ENCODE measurements at places on chromosomes 6 and 20.
A peak's percentile ranks its signal among the peaks of the same experiment; 100 is the strongest.

DNA sequence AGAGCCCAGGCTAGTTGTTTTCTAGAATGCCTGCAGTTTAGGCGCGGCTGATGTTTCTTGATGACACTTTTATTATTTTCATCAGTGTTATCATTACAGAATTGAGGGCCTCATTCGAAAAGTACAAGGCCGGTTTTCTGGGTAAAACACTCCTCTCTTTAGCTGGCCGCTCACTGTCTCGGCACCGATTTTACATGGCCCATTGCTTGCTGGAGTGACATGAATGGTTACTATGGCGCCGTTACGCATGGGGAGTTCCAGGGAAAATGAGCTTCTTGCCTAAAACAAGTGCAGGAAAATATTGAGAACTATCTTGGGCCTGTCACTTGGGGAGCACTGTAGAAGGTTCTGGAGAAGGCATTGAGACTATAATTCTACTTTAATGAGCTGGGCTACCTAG, 317.8 kb downstream of the CDH4 start:
- no peak for DNase-seq

GRCh38 chr6:2850538-2851113, 9.0 kb upstream of the SERPINB1 start:
- no peak for DNase-seq

GRCh38 chr20:61919239-61919638, 146.4 kb downstream of the TAF4 start:
- DNase-seq = no peak

GRCh38 chr20:3811467-3812258, 8.7 kb upstream of the AP5S1 start:
- peak; percentile 92 for DNase-seq

- DNase-seq = no peak
These were observed 16.7 kb downstream of the COL11A2 start for GRCh38 chr6:33175436-33176069.

GRCh38 chr6:114941078-114941477, 598.3 kb upstream of the HS3ST5 start:
- DNase-seq = no peak

DNA sequence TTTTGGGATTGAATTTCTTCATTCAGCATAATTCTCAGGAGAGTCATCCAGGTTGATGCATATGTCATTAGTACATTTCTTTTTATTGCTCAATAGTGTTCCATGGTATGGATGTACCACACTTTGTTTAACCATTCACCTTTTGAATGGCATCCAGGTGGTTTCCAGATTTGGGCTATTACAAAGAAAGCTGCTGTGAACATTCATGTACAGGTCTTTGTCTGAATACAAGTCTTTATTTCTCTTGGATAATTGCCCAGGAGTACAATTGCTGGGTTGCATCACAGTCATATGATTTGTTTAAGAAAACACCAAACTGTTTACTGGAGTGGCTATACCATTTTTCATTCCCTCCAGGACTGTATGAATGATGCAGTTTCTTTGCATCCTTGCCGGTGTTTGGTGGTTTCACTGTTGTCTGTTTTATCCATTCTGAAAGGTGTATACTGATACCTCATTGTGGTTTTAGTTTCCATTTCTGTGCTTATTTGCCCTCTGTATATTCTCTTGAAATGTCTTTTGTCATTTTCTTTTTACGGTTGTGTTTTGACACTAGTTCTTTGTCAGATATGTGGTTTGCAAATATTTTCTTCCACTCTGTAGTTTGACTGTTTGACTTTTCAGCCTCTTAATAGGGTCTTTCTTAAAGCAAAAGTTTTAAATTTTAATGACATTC, 8.8 kb downstream of the CDKAL1 start:
- peak; percentile 77 for DNase-seq

- DNase-seq = no peak
These were observed 73.1 kb downstream of the PTCHD4 start for GRCh38 chr6:48037946-48038345.

DNA sequence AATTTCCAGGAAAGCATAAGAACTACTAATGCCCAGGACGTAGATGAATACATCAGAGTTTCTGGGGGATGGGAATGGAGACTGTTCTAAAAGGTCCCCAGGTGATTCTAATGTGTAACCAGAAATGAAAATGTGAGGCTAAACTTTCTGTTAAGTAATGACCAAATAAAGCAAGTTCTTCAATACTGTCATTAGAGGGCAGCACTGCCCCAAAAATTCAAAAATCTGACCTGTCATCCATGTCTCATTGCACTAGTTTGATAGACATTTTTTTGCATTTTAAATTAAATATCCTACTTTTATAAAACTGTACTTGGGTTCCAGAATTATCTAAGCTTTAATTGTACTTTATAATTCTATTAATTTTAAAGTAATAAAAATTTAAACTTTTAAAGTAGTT, 94.9 kb downstream of the RFX6 start:
- peak; percentile 30 for DNase-seq

- DNase-seq = no peak
These were observed 49.0 kb downstream of the CD40 start for GRCh38 chr20:46167080-46167479.

GRCh38 chr20:18416486-18416885, 50.3 kb downstream of the DZANK1 start:
- no peak for DNase-seq

DNA sequence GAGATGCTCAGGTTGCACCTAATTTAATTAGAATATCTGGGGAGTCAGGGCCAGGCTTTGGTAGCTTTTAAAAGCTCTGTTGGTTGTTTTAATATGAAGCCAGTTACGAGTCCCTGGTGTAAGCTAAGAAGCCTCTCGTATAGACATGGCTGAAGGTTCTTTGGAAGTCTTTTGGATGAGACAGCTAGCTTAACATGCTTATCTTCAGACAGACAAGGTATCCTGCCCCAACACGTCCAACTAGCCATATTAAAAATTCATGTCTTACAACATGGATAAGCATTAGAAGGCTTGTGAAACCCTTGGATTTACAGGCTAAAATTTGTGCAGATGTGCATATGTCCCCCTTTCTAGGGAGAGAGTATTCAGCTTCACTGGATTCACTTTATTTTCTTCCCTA, 105.7 kb upstream of the KCNK16 start:
- DNase-seq = no peak

GRCh38 chr6:109008537-109009235, 86.0 kb downstream of the SESN1 start:
- peak; percentile 18 for DNase-seq

GRCh38 chr20:44081476-44081875, 105.5 kb downstream of the JPH2 start:
- no peak for DNase-seq

GRCh38 chr6:12344961-12345693, 55.0 kb downstream of the EDN1 start:
- no peak for DNase-seq

DNA sequence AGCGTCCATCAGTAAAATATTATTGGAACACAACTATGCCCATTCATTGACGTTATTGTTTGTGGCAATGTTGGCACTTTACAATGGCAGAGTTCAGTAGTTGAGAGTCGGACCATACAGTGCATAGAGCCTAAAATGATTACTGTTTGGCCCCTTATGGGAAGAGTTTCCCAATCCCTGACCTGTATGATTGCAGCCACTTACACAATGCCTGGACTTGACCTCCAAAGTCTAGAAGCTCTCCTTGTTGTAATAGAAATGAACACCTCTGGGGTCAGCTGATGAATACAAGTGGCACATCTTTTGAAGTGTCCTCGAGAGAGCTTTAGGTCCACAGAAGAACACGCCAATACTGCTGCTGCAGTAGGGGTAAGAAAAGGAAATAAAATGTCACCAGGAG, 59.0 kb downstream of the NOX3 start:
- no peak for DNase-seq

DNA sequence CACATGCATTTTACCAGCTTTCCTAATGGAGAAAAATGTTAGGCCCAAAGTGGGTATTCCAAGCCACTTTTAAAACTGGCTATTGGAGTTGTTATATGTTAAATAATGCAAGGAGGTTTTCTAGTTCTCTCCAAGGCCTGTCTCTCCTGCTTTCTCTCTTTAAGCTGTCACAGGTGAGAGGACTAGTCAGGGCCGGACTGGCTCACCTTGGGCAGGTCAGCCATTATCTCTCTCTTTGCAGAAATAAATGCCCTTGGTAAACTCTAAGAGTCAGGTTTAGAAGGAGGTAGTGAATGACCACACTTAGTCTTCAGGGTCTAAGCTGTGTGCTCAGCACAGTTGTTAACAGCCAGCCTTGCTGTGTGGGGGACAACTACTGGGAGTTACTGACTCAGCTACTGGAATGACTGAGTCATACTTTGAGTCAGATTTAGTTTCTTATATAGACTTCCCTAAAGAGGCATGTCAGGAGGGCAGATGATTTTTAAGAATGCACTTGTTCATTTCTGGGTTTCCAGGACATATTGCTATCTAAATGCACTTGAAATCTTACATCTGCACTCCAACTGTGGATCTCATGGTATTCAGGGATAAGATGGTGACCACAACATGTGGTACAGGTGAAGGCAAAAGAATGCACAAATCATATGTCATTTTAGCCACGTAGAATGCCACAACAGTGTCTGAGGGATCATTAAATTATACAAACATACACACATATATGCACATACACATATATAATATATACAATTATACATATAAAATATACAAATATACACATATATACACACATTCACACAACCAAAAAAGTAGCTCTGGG, 719.4 kb downstream of the EPM2A start:
- DNase-seq = peak; percentile 86

GRCh38 chr20:5719861-5720403, 30.3 kb upstream of the SHLD1 start:
- DNase-seq = peak; percentile 43

DNA sequence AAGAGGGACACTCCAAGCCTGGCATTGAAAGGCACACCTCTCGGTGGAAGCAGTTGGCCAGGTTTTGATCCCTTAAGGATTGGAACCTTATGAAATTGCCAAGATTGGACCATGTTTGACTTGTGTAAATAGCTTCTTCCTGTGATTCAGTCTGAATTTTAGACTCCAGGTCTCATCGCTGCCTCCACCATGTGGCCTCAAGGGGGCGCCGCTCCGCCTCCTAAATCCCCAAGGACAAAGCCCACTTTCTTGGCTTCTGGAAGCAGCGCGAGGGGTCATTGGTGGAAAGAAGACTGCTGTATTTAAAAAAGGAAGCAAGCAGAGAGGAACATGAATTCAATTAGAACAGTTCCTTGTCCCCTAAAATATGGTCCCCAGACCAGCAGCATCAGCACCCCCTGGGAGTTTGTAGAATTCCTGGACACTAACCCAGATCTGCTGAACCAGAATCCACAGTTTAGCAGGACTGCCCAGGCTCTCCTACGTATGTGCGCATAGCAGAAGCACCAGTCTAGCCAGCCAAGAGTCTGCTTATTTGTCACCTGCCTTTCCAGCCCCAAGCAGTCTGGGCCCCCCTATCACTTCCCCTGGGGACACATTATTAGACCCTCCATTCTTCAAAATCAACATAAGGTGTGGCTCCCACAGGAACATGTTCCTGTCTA, 108.5 kb downstream of the LY86 start:
- DNase-seq = no peak

DNA sequence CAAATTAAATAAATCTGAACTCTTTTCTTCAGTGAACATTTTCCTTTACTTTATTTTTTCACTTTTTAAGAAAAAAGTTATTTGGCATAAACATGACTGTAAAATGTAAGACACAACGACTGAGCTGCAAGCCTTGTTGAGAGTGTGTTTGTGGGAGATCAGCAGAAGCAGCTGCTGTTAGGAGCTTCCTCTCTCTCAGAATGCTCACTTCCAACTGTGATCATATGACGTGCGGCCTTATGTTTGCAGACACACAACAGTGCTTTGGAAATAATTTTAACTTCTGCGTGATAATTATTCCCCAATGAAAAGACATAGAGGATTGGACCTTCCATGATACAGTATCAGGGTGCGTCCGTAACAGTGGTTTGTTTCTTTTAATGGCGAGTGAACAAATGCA, 104.0 kb downstream of the ARHGAP18 start:
- DNase-seq = no peak

GRCh38 chr6:100166956-100167355, 172.9 kb upstream of the MCHR2 start:
- DNase-seq = no peak

DNA sequence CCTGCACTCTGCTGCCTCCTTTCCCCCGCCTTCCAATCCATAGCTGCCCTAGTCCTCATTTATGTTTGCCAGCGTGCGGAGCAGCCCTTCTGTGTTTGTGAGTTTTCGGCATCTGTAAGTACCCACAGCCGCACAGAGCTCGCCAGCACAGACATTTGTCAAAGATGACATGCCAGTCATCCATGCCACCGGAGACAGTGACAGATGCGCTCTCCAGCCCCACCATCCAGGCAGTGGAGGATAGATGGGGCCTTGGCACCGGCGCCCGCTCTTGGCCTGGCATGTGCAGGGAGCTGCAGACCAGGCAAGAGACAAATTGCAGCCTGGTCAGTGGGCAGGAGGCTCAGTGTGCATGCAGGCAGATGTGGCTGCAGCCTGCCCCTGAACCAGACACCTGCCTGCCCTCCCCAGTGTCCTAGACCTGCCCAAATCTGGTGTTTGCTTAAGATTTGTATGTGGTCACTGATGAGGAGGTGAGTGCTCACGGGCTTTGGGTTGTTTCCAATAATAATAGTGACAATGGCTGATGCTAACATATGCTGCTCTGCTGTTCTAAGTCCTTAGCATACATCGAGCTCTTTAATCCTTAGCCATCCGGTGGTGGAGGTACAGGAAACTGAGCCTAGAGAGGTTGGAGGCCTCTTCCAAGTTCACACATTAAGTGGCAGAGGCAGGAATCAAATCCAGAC, 78.1 kb downstream of the UNC5CL start:
- DNase-seq = no peak

- peak; percentile 64 for DNase-seq
These were observed 40.9 kb downstream of the ZFP64 start for GRCh38 chr20:52150440-52151258.

DNA sequence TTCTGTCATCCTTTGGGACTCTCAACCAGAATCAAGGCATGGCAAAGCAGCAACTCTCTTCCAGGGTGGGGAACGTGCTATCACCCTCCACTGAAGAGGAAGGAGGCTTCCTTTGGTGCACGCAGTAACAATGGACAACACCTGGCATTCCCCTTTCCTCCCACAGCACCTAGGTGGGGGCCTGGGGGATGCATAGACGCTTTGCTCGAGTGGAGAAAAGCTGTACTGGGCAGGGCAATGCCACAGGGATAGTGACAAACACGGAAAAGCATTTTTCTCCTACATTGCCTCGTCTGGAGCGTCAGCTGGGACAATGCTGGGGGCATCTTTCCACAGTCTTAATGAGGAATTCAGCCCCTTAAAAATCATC, 82.9 kb downstream of the GMPR start:
- DNase-seq = no peak

DNA sequence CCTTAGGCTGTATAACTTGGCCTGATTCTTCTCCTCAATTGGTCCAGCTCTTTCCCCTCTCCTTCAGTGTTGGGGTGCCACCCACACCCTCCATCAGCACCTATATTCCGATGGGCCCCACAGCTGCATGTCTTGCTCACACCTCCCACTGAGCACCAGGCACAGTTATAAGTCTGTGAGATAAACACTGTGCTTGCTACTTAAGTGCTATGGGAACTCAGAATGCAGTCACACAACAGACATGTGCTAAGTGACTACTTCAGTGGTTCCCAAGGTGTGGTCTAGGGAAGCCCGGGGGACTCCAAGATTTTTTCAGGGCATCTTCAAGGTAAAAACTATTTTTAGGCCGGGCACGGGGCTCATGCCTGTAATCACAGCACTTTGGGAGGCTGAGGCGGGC, 7.3 kb downstream of the ZC3H12D start:
- no peak for DNase-seq
